ENCODE measurements at places on chromosomes 11 and 22.

GRCh38 chr11:47152126-47152952, 24.3 kb downstream of the ARFGAP2 start:
- no peak for DNase-seq

DNA sequence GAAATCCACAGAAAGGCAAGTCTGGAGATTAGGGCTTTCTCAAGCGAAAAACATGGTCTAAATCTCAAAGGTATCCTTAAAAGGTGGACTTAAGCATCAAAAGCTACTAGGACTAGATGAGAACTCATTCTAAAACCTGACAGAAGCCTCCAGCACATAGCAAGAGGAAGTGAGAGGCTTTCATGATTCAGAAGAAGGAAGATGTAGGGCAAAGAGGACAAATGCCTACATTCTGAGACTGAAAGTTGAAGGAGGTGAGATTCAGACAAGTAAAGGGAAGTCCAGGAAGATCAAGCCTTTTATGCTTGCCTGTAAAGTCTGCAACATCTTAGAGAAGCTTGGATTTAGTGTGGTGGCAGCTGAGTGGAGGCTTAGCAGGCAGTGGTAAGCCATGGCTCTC, 98.9 kb downstream of the PGR start:
- no peak for DNase-seq

- DNase-seq: no peak
These were observed 47.6 kb downstream of the SMIM38 start for GRCh38 chr11:69203381-69203780.

GRCh38 chr11:110490886-110491285, 61.1 kb downstream of the FDX1 start:
- DNase-seq: no peak

DNA sequence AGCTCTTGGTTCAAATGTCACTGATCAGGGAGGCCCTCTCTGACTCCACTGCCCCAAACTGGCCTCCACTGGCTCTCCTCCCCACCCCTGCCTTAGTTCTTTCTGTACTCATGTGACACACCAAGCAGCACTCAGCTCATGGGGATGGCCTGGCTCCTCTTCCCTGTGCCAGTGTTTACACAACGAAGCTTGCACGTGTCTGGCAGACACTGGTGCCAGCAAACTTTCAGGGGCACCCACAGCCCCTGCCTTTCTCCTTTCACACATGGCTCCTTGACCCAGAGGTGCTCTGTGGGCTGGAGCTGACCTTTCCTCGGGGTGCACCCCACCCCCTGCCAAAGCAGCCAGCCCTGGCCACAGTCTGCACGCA, 37.6 kb upstream of the PARVG start:
- no peak for DNase-seq

- DNase-seq: no peak
These were observed 553 bp upstream of the TCIRG1 start for GRCh38 chr11:68038226-68038717.

- DNase-seq: no peak
These were observed 773.2 kb upstream of the LRRC4C start for GRCh38 chr11:42232673-42233072.
